ENCODE measurements at places on chromosomes 1 and 21.

DNA sequence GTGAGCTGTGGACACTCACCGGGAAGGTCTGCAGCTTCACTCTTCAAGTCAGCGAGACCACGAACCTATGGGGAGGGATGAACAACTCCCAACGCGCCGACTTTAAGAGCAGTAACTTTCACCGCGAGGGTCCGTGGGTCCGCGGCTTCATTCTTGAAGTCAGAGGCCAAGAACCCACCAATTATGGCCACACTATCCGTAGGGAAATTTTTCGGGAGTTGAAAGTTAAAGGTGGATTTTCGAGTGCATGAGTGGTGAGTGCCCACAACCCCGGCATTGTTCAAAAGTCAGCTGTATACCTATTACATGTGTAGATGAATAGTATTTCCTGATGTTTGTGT is 19.7 kb downstream of the EXOC8 start:
- DNase-seq: no peak

- DNase-seq: no peak
Measured at GRCh38 chr1:3055051-3055450, 14.0 kb upstream of the PRDM16 start.

DNA sequence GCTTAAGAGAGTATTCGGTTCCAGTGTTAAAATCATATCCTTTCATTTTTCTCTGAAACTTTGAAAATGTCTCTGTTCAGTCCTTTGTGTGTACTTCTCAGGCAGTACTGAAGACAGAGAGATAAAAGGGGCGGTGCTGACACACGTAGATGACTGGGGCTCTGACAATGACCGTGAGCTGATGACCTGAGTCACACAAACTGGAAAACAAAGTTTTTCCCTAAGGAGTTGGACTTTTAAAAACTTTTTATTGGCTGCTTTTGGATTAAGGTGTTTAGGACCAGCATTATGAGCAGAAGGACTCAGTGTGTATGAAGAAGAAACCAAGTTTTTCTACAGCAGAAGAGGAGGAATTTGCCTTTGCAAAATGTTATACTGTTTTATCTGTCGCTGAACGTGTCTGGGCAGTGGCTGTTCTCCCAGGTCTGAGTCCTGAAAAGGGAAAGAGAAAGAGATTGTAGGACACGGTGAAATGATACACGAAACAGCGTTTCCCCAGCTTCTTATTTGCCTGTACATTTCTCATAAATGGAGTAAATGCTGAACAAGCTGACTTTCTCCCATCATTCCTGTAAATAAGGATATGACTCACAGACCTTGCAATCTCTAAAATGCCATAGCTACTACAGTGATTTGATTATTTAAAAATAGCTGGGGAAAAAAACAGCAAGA is 51.5 kb downstream of the MAP3K7CL start:
- peak; percentile 89 for DNase-seq

GRCh38 chr1:72433591-72433990 is 151.3 kb upstream of the NEGR1 start:
- DNase-seq: no peak

- peak; percentile 93 for DNase-seq
Measured at GRCh38 chr1:109620841-109621286, 1.2 kb downstream of the AMPD2 start.

DNA sequence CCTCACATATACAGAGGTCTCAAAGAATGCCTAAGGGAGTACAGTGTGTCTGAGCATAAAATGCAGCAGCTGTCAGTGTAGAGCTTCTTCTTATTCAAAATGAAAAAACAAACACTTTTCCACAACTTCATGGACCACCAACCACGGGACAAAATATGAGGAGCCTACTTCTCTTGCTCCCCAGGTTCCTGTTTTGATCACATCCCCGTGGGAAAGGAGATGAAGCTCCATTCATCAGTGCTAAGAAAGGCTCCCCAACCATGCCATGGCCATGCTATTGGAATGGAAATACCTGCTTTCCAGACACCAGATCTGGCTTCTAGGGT is 383 bp downstream of the CD48 start:
- no peak for DNase-seq

- DNase-seq: no peak
Measured at GRCh38 chr21:26293141-26293946, 122.8 kb upstream of the APP start.

GRCh38 chr1:2192031-2192995 is 2.3 kb downstream of the FAAP20 start:
- DNase-seq: peak; percentile 45

DNA sequence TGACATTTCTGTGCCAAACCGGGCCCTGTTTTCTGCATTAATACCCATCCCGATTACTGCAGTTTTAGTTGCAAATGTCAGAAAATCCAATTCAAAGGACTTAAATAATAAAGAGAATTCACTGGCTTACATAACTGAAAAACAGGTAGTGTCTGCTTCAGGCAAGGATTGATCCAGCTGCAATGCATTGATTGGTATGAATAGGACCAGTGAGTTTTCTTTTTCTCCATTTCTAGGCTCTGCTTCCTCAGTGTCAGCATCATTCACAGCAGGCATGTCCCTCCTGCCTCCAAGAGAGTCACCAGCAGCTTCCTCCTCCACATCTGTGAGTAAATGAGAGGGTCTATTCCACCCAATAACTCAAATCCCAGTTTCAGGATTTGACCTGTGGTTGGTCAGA is 33.7 kb upstream of the ACTL8 start:
- no peak for DNase-seq

DNA sequence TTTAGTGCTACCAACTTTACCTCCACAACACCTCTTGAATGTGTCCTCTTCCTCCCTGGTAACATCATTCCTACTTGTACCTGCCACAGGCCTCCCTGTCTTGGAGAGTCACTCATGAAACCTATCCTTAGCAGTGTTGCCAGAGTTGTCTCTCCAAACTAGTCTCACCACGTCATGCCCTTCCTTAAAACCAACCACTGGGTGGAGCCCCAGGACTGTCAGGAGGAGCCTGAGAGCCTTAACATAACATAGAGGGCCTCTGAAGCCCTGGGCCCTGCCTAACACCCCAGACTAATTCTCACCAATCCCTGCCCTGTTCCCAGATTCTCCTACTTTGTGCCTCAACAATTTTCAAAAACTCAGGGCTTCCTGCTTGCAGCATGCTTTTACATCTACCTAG is 65.3 kb downstream of the ZNF697 start:
- peak; percentile 24 for DNase-seq

- no peak for DNase-seq
Measured at GRCh38 chr1:158607296-158607695, 2.2 kb downstream of the OR10Z1 start.

DNA sequence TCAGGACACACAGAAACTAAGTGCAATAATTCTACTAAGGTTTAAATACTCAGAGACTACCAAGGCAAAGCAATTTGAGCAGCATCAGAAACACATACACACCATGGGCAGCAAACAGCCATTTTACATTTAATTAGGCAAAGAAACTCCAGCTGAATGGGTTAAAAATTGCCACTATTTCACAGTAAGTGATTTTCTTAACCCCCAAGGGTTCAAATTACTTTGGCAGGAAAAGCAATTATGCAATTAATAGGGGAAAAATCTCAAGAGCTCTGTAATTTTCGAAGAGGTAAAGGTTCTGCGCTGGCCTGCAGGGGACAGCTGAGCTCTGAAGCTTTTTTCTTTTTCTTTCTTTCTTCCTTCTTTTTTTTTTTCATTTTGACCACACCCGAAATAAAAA is 206.2 kb upstream of the RRP15 start:
- DNase-seq: no peak

GRCh38 chr21:15543473-15543872 is 186.3 kb upstream of the USP25 start:
- DNase-seq: no peak

GRCh38 chr1:184031409-184032107 is 6.0 kb downstream of the COLGALT2 start:
- no peak for DNase-seq

GRCh38 chr1:1899266-1899966 is 8.5 kb upstream of the GNB1 start:
- DNase-seq: no peak
